Umbilical cord (tissue), 2 donors: ENCODE measurements at places on chromosomes 16 and 17.

DNA sequence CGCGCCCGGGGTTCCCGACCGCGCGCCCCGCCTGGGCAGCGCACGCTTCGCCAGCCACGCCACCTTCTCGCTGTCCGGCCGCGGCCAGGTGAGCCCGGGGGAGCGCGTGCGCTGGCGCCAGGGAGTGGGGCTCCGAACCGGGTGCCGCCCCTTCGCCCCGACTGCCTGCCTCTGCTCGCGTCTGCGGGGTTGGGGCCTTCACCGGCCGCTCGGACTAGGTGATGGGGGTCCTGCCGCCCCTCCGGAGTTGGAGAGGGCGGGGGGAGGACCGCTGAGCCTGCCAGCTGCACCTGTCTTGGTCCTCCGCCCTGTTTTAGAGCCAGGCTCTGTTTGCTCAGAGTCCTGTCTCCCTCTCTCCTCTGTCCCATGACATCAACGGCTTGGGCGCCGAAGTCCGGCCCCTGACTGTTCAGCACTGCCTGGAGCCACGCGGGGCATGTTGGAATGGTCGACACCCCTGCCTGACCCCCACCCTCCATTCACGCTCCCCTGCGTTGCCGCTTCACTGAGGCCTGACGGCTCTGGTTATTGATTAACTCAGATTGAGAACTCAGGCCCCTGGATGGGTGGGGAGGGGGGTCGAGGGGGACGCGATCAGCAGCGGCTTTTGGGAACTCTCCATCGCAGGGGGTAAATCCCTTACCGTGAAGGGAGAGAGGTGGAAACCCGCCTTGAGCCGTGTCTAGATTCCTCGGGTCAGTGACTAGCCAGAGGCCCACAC, 748 bp downstream of the SMTNL2 start:
- DNase-seq = no peak

DNA sequence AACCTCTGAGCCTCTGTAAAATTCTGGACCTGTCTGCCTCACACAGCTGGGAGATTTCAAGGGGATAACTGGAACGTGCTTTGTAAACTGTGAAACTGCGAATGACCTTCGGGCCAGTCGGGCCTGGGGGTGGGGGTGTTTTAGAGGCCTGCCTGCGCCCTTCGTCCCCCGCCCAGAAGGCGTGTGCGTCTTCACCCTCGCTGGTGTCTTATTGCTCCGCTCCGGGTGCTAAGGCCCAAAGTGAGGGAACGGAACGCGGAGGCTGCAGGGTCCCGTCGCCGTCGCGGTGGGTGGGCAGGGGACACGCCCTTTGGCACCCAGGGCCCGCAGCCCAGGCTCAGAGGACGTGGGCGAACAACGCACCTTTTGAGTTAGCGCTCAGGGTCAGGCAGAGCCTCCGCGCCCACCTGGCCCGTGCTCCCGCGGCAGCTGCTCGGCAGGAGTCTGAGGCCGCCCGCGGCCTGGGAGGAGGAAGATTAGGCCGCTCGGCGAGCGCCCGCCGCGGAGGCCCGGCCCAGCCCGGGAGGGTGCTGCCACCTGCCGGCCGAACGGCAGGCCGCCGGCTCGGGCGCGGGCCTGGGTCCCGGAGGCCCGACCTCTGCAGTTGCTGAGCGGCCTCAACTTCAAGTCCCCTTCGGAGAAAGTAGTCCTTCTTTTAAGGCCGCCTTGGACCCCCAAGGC, 29.7 kb downstream of the DCAKD start:
- peak; percentile 66 for DNase-seq

DNA sequence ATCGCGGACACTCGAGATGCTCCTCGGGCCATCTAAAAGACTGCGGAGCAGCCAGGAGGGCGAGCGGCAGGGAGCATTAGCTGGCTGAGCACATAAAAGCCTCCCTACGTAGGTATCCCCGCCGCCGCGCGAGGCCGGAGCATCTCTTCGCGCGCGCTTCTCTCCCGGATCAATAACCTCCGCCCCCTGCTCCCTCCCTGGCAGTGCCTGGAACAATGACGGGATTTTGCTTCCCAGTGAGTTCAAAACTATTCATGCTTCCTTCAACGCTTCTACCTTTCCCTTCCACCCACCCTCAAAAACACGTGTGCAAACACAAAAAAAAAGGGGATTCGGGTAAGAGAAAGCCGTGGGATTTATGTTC, 984 bp downstream of the CENPV start:
- no peak for DNase-seq

DNA sequence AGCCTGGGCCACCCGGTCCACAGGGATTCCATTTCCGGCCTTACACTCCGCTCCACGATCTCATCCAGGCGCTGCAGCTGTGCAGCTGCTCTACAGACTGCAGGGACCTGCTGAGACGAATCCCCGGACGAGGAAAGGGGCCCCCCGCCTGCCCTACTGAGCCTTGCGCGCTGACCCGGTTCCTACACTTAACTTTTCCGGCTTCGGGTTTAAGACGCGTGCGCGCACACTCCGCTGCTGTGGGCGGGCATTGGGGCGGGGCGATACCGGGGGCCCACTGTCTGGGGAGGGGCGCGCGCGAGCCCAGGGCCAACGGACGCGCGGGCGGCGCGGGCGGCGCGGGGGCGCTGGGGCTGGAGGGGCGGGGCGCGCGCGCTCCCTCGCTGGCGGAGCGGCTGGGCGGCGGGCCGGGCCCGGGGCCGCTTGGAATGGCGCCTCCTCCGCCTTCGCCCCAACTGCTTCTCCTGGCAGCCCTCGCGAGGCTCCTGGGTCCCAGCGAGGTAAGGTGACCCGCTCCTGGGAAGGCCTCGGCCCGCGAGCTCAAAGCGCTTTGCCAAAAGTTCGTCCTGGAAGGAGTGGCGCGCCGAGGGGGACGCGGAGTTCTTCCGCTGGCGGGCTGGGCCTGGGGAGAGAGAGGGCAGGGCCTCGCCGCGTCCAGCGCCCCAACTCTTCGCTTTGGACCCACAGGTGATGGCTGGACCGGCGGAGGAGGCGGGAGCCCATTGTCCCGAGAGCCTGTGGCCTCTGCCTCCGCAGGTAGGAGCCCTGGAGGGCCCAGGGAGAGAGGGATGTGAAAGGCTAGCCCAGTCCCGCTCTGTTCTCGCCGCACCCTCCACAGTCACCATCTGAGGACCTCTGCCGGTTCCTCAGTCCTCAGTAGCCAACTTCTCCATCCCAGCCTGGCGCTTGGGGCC, at the start of gene TP53I13:
Gene TP53I13 (plus strand): TSS at position 371 of the 914 bp plus-strand sequence. CDS start 58 bp downstream, at position 429.
- peak; percentile 92 for DNase-seq

DNA sequence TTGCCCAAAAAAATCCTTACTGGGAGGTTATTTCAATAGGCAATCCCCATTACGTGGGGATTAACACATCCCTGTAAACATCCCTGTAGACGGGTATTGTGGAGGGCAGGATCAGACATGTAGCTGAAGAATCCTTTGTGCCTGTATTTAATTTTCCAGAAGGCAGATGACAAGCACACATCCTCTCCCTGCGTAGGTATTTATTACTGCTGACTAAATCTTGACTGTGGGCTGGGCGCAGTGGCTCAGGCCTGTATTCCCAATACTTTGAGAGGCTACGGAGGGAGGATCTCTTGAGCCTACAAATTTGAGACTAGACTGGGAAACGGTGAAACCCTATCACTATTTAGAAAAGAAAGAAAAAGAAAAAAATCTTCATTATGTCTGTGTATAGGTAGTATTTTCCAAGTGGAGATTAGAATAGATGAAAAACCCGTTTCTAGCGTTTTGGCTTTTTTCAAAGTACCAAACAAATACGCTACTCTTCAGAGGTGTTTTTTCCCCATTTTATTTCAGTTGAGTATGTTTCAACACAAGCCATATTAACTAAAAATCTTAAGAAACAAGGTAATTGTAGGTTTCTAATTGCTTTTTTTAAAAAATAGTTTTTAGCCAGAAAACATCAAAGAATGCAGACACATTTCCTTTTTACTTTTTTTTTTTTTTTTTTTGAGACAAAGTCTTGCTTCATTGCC, 1.5 kb upstream of the MARF1 start:
- DNase-seq = peak; percentile 66
